ENCODE measurements at places on chromosomes 4 and X.

GRCh38 chr4:144868309-144868708 lies 222.4 kb downstream of the HHIP start:
- no peak for DNase-seq

- DNase-seq: no peak
These were observed 213.5 kb downstream of the GUCY2F start for GRCh38 chrX:109268340-109268739.

DNA sequence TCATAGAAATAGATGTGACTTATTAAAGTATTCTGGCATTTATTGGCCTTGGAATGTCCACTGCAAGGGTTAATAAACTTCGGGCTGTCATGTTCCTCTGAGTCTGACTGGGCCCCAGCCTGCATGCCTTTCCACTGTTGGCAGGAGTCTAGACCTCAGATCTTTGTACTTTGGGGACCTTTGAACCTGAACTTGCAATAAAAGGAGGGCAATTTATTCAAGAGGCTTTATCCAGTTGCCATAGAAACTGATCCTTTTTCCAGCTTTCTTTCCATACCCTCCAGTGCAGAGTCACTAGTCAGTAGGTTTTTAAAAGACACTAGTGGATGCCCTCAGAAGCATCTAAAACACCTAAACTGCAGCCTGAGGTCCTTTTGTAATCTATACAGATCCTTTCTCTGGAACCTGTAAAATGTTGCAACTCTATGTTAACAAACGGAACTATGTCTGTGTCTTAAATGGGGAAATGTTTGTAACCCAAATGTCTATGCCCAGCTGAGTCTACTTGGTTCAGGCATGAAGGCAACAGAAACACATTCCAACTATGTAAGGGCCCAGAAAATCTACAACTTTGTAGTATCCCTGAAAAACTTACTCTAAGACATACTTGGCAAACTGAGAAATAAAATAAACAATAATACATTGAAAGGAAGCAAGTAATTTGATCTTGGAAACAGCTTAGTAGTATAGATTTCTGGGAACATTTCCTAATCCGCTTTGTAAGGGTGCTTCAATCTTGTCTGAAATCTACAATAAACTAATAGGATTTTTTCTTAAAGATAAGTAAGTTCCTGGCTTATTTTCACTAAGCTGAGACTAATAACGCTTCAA lies 41.5 kb downstream of the SOWAHB start:
- no peak for DNase-seq

DNA sequence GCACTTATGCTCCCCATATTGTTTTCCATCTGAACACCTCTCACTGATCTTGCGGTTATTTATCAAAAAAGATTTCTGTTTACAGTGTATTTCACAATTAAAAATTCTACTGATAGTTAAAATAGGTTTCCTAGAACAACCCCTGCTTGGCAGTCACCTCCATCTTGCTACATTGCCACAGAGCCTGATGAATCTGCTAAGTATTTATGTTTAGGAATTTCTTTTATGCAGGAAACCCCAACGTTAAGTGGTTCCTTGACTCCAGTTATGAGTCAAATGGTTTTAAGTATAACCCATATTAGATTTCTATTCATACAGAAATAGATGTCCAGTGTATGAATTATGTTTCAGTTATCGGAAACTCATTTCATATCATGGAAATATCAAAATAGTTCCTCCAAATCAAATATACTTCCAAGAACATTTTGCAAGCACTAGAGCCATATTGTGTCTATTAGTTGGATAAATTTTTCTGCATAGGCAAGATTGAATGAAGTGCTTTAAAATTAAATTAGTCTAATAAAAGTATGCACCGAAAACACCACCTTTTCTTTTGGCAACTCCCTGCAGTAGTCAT lies 20.6 kb downstream of the GALNT7 start:
- no peak for DNase-seq

DNA sequence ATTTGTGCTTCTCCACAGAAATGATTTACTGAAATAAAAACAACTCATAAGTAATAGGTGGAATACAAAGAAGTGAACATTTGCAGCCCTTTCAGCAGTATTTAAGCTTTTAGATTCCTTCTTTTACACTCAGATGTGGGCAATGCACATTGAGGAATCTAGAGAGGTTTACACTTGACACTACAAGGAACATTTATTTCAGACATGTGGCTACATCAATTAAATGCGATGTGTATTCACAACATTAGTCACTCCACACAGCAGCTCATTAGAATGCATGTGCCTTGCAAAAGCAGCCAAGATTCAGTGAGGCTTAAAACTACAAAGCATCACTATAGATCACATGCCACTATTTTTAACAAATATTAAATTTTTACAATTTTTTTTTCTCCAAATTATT lies 480.7 kb downstream of the INPP4B start:
- DNase-seq: no peak

DNA sequence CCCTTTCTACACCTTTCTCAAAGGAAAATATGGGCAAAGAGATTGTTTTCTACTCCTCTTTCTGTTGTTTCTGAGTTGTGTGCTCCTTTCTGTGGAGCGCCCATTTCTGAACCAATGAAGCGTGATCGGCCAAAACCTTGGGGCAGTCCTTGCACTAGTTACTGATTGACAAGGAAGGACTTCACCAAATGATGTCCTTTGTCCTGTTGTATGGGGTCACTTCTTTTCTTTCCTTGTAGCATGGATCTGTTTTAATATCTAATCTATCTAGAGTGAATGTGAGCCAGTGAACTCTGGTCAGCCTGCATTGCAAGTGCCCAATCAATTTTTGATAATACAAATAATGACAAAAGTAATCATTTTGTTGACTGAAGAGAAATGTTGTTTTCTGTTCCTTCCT lies 94.5 kb downstream of the EGF start:
- no peak for DNase-seq

GRCh38 chrX:138150709-138151108 lies 560.8 kb downstream of the FGF13 start:
- DNase-seq: no peak

- DNase-seq: peak; percentile 82
These were observed 48.1 kb upstream of the ENPP6 start for GRCh38 chr4:184265546-184266351.
